ENCODE measurements at places on chromosomes 7 and 10.

GRCh38 chr7:132386201-132386681, 190.0 kb downstream of the PLXNA4 start:
- DNase-seq = no peak

DNA sequence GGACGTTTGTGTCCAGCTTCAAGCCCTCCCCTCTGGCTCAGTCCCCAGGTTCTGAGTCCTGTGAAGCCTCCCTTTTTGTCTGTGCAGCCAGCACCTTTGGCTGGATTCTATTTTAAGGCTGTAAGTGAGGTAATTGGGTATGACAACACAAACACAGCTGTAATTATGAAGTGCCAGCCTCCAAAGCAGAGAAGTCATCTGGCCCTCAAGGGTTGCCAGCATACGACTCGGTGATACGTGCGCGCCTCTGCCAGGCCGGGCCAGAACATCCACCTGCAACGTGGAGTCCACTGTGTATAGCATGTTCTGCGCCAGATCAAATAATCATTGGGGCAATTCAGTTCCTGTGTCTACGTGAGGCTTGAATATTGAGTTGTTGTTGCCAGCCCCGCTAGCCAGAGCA, 6.7 kb upstream of the FAM180A start:
- no peak for DNase-seq

- no peak for DNase-seq
Observed at GRCh38 chr10:45652511-45652910, 20.1 kb downstream of the ZFAND4 start.

GRCh38 chr10:73209705-73210104, 37.4 kb downstream of the DNAJC9 start:
- DNase-seq = no peak

GRCh38 chr10:73601486-73601921, 10.4 kb upstream of the USP54 start:
- no peak for DNase-seq

DNA sequence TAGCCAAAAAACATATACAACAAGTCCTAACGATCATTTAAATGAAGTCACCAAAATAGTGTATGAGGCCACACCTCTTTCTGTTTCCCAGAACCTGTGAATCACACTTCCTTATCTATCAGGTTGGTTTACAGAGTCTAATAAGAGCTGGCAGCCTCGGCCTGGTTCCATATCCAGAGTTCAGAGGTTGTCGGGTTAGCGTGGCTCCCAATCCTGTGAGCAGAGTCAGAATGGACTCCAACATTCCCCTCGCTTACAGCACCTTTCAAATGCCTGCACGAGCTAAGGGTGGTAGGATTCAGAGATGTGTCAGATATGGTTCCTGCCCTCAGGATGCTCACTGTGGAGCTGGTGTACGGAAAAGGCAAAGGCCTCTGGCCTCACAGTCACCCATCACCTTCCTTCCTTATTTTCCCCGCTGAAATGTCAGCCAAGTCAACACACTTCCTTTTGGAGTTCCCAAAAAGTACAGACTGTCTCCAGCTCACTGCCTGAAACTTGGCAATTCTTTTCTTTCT, 6.0 kb downstream of the IL15RA start:
- DNase-seq = no peak

Measured in SW 1271 (cell line).